ENCODE measurements at places on chromosomes 6 and 20. TPM values are rescaled to one million over a fixed set of nuclear protein-coding genes. Genes with fewer than 3 reads are reported as not detected.

HRH3 gene
- polyA plus RNA-seq, result not detected

HLA-DOA gene
- 61.0 TPM for polyA plus RNA-seq

MYLIP gene
- 108 TPM for polyA plus RNA-seq

AURKA gene
- polyA plus RNA-seq, result 0.44 TPM

SLC18B1 gene
- polyA plus RNA-seq, result 15.3 TPM

OGFRL1 gene
- 2.3 TPM for polyA plus RNA-seq

SLC44A4 gene
- polyA plus RNA-seq, result not detected

EPPIN gene
- polyA plus RNA-seq, result not detected

ARMH2 gene
- polyA plus RNA-seq, result 0.26 TPM

PSMF1 gene
- 171 TPM for polyA plus RNA-seq

BTNL2 gene
- polyA plus RNA-seq, result not detected

ECT2L gene
- 0.05 TPM for polyA plus RNA-seq

CST9 gene
- not detected for polyA plus RNA-seq

PPP1R3D gene
- 2.2 TPM for polyA plus RNA-seq

THEMIS gene
- polyA plus RNA-seq, result 168 TPM

PRSS16 gene
- not detected for polyA plus RNA-seq

PPP1R14C gene
- polyA plus RNA-seq, result not detected

SLC35D3 gene
- not detected for polyA plus RNA-seq

KCNG1 gene
- polyA plus RNA-seq, result not detected

MYL9 gene
- polyA plus RNA-seq, result 0.05 TPM

EBF4 gene
- polyA plus RNA-seq, result 0.37 TPM

SIRPB2 gene
- polyA plus RNA-seq, result not detected

LPIN3 gene
- polyA plus RNA-seq, result not detected

LAMP5 gene
- polyA plus RNA-seq, result not detected

ME1 gene
- not detected for polyA plus RNA-seq

C20orf173 gene
- not detected for polyA plus RNA-seq

CST2 gene
- polyA plus RNA-seq, result not detected

GJE1 gene
- not detected for polyA plus RNA-seq

VNN1 gene
- not detected for polyA plus RNA-seq

TP53RK gene
- 14.0 TPM for polyA plus RNA-seq

BTBD9 gene
- 10.6 TPM for polyA plus RNA-seq

VWA7 gene
- polyA plus RNA-seq, result 0.34 TPM

CST4 gene
- polyA plus RNA-seq, result not detected

TMEM14B gene
- polyA plus RNA-seq, result 194 TPM

WFDC9 gene
- polyA plus RNA-seq, result not detected

KCNS1 gene
- polyA plus RNA-seq, result not detected

ASIP gene
- not detected for polyA plus RNA-seq

SUMO4 gene
- 0.80 TPM for polyA plus RNA-seq

SRC gene
- 0.07 TPM for polyA plus RNA-seq

FAM83B gene
- not detected for polyA plus RNA-seq

MATN4 gene
- not detected for polyA plus RNA-seq

SULF2 gene
- not detected for polyA plus RNA-seq

ALDH8A1 gene
- polyA plus RNA-seq, result 0.12 TPM

DUSP22 gene
- 43.0 TPM for polyA plus RNA-seq

SMIM8 gene
- 17.8 TPM for polyA plus RNA-seq

PGC gene
- not detected for polyA plus RNA-seq

GABRR1 gene
- not detected for polyA plus RNA-seq

SPATA25 gene
- polyA plus RNA-seq, result 0.24 TPM

PTPRT gene
- not detected for polyA plus RNA-seq
